ENCODE measurements at places on chromosomes 6 and 20.

DNA sequence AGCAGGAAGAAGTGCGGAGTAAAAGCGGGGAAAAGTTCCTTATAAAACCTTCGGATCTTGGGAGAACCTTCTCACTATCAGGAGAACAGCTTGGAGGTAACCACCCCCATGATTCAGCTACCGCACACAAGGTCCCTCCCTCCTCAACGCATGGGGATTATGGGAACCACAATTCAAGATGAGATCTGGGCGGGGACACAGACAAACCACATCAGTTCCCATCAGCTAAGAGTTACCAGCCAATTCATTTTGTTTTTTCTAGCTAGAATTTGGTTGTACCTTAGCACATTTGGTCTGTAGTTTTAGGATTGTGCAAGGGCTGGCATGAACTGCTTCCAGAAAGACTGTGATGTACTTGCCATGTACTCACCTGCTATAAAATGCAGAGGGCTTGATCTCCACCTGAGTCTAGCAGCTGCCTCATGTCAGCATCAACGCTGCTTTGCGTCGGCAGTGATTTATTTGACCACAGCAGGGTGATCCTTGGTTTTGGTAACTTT lies 94.7 kb upstream of the SLC2A12 start:
- DNase-seq, result no peak

DNA sequence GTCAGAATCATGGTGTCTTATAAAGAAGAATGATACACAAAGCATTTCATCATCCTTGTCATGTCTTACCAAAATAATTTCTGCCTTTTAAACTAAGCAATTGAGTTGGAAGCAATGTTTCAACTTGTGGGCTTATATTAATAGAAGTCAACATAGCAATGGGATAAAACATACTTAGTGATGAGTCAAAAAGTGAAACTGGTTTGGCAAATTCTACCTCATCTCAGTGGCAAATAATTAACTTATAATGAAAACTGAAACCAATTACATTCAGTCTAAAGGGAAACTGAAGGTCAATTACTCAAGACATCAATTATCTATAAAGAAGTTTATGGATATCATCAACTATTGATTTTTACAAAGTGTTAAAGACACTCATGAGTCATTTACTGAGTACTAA lies 463.8 kb downstream of the BMP2 start:
- DNase-seq, result no peak

DNA sequence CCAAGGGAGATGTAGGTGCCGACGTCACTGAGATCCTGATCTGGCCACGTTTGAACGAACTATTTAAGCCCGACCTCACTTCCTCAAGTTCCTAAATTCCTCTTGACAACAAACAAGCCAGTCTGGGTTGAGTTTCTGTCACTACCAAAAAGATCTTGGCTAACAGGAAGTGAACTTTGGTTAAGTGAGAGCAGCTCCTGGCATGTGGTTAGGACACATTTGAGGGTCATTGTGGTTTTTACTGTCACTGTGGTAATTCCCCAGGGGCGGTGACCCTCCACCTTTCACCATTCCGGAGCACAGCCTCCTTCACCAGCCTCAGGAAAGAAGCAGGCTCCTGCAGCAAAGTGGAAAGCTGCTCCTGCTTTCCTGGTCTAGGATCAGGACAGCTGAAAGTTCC lies 43.1 kb upstream of the ZNF831 start:
- peak; percentile 28 for DNase-seq

GRCh38 chr20:29689411-29690225 lies 1567.8 kb upstream of the DEFB115 start:
- DNase-seq, result no peak

DNA sequence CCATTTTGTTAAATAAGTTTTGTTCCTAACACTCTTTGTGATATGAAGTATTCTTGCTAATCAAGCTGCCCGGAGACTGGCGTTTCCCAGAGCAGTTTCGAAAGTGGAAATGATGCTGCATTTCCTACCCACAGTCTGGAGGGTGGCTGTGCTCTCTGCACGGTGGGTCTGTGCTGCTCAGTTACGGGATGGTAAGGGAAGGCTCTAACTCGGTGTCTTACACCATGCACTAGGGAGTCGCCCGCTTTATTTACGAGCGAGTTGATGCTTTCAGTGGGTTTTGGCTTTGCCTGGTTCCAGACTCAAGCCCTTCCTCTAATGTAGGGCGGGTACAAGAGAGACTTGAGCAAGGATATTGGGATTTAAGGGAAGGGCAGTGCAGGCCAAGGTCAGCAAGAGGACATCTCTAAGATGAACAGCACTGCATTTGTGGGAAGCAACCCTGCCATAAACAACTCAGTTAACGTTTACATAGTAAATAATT lies 180.1 kb upstream of the AKAP12 start:
- no peak for DNase-seq

DNA sequence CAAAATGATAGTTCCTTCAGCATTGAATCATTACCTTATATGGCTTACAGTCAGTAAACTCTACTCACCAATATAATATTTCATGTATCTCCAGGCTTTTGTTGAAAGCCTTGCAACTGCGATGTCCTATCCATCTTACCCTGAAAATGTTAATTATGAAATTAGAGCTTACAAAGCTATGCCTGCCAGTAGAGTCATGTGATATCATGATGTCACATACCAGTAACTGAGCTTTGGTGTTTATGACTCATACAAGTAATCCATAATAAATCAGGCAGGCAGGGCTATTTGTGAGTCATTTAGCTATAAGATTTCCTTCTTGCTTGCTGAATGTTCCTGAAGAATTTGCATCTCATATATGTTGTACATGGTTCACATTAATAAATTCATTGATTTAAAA lies 44.9 kb upstream of the FAM83B start:
- no peak for DNase-seq

DNA sequence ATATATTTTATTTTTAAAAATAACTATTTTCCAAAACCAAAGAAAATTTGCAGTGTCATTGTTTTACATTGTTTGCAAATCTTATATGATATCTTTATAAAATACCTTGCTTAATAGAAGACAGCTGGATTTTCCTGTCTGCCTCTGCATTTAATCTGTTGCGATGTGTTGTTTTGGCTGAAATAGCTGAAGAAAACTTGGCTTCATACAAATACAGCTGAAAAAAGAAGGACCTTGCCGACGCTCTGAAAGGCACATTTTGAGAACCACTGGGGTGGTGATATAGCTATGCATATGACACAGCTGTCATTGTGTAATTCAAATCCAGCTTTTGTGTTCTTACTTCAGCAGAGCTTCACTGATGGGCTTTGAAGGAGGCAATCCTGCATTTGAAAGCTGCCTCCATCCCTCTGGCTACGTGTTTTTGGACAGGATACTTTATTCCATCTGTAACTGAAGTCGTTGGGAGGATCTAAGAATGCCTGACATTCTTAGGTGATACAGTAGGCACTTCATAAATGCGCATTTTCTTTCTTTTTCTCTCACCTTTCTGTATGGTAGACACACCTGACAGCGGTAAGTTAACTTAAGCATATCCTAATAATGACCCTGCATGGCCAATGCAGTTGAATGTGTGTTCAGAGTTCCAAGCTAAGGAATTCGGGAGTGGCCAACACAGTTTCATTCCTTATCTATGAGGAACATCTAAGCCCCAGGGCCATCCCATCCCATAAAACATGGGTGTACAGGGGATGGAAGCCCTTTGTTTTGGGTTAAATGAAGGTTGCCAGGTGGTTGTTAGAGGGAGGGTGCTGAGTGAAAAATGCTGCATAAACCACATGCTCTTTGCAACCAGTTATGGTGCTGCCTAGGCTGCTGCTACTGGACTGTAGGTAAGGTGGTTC lies 213.0 kb downstream of the TFAP2A start:
- no peak for DNase-seq

- DNase-seq, result no peak
Observed at GRCh38 chr6:11798096-11798495, 19.5 kb upstream of the ADTRP start.

DNA sequence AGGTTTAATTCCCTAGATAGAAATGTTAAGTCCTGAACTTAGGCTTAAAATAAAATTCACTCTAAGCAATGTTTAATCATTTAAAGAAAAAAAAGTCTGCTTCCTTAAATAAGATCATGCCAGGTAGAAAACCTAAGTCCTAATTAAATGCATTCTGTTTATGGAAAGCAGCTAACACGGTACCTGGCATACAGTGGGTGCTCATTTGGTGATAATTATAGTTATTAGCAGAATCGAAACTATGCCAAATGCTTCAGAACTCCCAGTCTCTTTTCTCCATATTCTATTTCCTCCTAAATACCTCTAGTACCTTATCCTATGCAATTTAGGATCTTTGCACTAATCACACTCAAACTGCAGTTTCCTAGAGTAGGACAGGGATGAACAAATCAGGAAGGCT lies 331.8 kb downstream of the EPHA7 start:
- no peak for DNase-seq

DNA sequence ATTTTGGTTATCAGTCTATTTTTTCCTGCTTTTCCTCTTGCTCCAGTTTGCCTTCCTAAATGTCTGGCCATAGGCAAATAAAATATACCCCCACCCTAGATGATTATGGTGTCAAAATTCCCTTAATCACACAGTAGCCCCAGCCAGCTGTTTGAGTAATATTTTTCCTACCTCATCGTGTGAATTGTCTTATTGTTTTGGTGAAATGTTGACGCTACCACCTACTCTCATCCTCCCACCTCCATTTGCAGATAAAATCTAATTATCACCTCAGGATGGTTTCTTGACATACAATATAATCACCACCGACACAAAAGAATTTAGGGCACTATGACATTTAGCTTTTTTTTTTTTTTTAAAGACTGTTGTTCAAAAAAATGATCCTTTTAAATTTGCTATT lies 44.1 kb upstream of the FUCA2 start:
- DNase-seq, result no peak

- DNase-seq, result no peak
Observed at GRCh38 chr6:44538131-44538806, 150.8 kb downstream of the CDC5L start.

GRCh38 chr6:25922301-25922700 lies 8.2 kb downstream of the SLC17A2 start:
- DNase-seq, result no peak

- DNase-seq, result peak; percentile 85
Observed at GRCh38 chr6:157563611-157564284, 182.8 kb downstream of the ZDHHC14 start.

DNA sequence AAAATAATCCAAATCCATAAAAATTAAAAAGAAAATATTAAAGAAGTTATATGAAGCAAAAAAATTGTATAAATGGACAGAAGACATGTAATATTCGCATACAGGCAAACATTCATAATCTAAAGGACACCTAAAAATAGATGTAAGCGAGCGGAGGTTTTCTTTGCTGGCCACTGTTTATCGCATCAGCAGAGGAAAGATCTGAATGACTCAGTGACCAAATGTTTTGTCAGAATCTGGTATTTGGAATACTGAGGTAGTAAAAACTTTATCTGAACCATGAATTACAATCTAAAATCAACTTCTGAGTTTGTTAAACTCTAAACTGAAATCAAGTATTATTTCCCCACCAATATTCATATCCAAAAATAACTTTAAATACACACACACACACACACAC lies 7.8 kb downstream of the TSPYL4 start:
- DNase-seq, result no peak

GRCh38 chr6:165986914-165987482 lies 180.7 kb downstream of the TBXT start:
- no peak for DNase-seq

DNA sequence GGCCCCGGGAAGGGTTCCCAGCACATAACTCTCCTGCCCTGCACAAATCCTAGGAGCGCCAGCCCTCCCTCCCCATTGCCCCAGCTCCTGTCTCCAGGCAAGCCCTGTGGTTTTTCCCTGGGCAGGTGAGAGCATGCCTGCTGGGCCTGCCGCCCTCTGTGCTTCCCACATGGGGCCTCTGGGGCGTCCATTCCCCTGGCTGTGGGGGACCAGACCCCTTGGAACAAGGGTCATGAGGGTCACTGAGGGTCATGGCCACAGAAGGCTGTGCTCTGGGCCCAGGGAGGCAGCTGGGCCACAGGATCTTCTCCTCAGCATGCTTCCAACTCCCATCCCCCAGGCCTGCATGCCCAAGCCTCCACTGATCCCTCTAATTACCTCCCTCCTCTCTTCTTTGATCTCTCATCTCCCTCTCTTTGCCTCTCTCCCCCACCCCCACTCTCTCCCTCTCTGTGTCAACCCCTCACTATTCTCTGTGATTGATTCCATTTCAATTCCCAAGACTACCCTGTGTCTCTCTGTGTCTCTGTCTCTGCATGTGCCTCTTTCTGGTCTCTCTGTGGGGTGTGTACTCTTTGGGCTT lies 6.1 kb downstream of the MDFI start:
- no peak for DNase-seq

GRCh38 chr20:9241721-9242427 lies 173.0 kb downstream of the PLCB4 start:
- DNase-seq, result no peak

DNA sequence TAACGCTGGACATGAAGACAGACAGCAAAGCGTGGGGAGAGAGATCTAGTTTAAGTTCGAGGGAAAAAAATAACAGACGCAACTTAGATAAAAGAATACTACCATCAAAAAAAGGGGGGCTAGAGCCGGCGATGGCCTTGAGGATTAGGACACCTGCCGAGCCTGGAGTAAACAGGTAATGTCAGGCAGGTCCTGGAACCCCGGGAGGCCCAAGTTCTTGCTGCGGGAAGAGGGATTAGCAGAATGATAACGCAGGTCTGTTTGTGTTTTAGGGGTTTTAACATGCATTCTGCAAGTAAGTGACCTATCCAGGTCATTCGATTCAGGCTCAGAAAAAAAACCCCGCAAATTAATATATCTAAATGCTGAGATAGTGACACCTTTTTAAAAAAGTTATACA lies 754 bp upstream of the TMEM170B start:
- no peak for DNase-seq

- no peak for DNase-seq
Observed at GRCh38 chr6:34462551-34462971, 3.3 kb upstream of the PACSIN1 start.

- no peak for DNase-seq
Observed at GRCh38 chr20:25076731-25077609, 5.0 kb downstream of the VSX1 start.

DNA sequence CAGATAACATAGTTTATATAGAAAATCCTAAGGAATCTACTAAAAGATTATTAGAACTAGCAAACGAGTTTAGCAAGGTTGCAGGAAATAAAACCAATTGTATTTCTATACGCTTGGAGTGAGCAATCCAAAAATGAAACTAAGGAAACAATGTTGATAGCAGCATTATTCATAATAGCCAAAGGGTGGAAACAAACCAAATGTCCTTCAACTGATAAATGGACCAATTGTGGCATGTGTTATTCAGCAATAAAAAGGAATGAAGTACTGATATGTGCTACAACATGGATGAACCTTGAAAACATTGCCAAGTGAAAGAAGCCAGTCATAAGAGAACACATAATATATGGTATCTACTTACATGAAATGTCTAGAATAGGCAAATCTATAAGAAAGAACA lies 101.0 kb upstream of the VSTM2L start:
- DNase-seq, result no peak

- no peak for DNase-seq
Observed at GRCh38 chr20:52945862-52946522, 26.2 kb upstream of the TSHZ2 start.

- DNase-seq, result no peak
Observed at GRCh38 chr20:11170565-11170964, 496.8 kb upstream of the JAG1 start.
